Activated CD4-positive, alpha-beta T cell treated with anti-CD3 and anti-CD28 coated beads for 36 hours (primary cell): ENCODE measurements at places on chromosomes 16 and 17.

- no peak for DNase-seq
Observed at GRCh38 chr17:72826602-72827001, 265.9 kb downstream of the SLC39A11 start.

- DNase-seq = no peak
Observed at GRCh38 chr17:8887834-8888703, 20.6 kb upstream of the PIK3R6 start.

DNA sequence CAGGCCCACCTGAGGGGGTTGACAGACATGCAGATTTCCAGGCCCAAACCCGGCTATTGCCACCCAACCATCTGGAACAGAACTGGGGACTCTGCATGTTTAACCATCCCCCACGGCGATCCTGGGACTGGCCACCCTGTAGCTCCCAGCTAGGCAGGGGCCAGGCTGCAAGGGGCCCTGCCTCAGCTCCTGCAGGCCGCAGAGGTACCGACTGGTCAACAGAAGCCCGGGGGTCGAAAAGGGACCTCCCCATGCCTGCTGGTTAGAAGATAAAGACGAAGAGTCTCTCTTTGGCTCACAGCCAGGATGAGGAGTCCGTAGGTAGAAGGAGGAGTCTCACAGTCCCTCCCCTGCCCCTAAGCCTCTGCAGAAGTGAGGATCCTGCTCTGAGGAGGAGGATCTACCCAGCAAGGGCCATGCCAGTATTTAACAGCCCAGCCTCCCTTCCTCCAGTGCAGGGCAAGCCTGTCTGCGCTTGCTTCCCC, 223.4 kb upstream of the TNRC6C start:
- no peak for DNase-seq

DNA sequence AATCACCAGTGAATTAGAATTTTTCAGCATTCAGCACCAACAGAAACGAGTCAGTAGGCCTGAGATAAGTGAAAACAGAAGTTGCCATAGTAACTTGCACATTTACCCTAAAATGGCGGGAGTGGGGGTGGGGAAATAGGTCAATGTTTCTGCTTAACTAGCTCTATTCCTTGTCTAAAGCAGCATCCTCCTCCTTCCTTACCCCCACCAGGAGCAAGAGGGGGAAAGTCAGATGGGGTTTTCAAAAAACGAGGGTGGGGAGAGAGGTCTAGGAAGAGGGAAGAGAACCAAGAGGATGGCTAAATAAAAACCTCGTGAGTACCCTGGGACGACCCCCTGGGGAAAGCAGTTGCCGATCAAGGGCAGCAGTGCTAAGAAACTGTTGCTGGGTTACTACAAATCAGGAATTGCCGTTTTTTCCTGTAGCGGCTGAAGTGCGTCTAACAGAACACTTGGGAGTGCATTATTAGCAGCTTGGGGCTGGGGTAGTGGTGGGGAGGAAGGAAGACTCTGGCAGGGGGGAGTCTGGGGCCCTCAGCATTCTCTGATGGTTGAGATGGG, 34.4 kb upstream of the MNT start:
- no peak for DNase-seq
